Fibroblast of mammary gland (primary cell): ENCODE measurements at places on chromosomes 1 and 21.

- peak; percentile 24 for DNase-seq
Measured at GRCh38 chr1:93344886-93345632, 648 bp upstream of the DR1 start.

GRCh38 chr1:167467126-167467710 lies 51.1 kb downstream of the CD247 start:
- no peak for DNase-seq

DNA sequence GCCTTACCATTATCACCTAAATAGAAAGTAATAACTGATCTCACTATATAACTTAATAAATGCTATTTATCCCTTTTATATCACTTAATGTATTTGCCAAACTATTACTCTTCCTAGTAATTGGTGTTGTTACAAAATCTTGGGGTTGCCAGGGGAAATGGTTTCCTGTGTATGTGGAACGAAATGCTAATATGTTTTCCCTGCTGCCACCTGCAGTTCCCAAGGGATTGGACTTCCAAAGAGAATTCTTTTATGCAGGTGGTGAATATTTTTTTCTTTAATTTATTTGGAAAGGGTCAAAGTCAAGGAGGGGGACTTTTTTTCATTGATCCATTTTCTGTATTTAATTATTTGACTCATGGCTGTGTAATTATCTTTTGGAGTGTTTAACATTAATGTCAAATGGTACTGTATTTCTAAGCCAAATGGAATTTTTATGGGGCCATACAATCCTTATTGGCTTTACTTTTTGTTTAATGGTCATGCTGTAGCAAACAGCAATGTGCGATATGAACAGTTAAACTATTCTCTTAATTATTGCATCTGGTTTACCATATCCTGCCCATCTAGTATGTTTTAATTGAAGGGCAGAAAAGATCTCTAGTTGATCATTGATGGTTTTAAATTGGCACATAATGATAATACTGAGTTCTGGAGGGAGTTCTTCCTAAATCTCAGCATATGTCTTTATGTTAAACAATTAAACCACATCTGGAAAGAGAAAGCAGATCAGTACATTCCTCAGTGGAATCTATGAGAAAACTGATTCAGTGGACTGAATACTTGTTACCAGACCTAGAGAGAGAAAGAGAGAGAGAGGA lies 486.3 kb downstream of the TTLL7 start:
- DNase-seq: no peak

DNA sequence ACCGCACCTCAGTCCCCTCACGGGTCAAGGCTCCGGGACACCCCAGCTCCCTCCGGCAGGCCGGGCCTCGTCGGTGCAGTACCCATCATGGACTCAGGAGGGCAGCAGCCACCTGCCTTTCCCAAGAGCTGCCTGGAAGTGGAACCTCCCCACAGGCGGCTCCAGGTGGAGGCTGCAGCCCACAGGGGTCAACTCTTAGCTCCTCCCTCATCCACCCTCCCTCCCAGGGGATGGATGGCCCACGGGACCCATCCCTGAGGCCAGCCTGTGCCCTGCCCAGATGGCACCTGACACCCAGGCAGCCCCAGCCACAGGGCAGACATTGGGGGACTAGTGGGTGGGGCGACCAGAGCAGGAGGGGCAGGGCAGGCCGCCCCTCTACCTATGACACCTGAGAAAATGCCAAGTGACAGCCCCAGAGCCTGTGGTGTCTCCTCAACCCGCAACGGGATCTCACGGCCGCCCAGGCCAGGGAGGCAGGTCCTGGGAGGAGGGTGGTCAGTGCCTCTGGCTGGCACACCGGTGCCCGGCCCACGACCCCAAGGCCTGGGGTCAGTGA lies 1.2 kb upstream of the ARHGEF16 start:
- peak; percentile 54 for DNase-seq

DNA sequence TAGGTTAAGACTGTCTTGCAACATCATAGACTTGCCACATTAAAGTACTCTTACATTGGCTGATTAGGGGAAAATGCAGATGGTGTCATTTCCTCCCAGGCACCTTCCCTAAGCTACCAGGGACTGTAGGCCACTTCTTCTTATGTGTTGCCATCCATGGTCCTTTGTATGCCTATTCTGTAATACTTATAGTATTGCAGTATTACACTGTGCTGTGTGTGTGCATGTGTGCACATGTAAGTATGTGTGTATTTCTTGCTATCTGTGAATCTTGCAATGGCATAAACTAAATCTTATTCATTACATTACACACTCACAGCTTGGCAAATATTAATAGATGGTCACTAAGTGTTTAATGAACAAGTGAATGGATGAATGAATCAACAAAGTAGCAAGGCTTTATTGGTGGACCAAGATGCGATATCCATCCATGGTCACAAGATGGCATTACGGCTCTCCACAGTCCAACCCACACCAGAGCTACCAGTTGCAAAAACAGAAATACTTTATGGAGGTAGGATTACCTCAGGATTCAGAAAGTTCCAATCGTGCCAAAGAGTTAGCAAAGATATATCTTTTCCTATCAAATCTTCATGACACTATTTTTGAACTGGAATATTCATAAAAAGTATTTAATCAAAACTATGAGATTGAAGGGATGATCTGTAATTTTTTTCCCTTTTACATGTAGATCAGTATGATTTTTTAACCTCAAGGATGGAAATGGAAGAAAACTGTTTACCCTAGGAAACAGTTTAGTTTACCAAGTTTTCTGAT lies 160.2 kb downstream of the DENND1B start:
- DNase-seq: peak; percentile 52

- DNase-seq: no peak
Measured at GRCh38 chr1:89682611-89683010, 49.7 kb downstream of the LRRC8C start.

GRCh38 chr1:31872658-31873636 lies 57.1 kb upstream of the SPOCD1 start:
- DNase-seq: no peak

DNA sequence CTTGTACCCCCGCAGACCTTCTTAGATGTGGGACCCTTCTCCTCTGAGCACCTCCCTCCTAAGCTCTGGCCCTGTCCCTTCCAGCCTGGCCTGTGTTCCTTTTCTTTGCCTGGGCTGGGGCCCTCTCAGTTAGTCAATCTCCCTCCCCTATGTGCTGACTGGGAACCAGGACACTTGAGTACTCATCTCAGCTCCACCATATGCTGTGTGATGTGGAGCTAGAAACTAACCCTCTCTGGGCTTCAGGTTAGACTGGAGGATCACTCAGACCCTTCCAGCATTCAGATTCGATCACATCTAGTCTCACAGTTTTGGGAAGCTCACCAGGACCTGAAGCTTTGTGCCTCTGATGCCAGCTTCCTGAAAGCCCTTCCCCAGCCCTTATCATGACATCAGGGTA lies 40.6 kb downstream of the TRIM62 start:
- DNase-seq: no peak

DNA sequence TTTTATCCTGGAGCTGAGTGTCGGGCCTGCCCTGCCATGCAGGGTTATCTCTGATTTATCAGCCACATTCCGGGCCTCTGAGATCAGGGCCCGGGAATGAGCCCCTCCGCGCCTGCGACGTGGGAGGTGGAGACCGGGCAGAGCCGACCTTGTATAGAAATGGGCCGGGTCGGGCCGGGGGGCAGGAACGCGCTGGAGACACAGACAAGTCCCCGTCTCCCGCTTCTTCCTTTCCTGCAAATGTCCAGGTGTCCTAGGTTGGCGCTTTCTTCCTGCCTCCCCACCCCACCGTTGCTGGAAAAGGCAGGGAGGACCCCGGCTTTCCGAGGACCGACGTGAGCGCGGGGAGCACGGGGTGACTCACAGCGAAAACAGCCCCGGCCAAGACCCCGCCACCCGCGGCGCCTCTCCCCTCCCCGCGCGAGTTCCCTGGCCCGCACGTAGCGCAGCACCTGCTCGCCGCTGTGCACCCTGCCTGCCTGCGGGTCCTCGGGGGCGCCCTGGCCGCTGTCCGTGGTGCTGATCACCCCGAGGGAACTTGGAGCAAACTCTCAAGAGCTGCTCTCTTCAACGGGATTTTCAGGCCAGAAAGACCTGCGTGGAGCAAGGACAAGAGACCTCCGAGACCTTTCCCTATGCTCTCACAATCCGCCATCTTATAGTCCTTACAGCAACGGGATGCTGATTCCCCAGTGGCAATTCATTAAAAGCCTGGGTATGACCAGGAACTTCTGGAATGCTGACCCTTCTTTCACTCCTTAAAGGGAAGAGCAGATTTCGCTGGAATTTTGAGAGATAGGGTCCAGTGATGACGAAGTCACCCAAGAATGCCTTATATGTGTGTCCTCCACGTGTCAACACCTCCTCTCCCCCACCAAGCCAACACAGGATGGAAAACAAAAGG lies 475 bp upstream of the NPPB start:
- peak; percentile 39 for DNase-seq

- DNase-seq: no peak
Measured at GRCh38 chr21:39480271-39480670, 28.5 kb downstream of the SH3BGR start.

GRCh38 chr1:3541936-3542335 lies 69.4 kb downstream of the MEGF6 start:
- DNase-seq: no peak

DNA sequence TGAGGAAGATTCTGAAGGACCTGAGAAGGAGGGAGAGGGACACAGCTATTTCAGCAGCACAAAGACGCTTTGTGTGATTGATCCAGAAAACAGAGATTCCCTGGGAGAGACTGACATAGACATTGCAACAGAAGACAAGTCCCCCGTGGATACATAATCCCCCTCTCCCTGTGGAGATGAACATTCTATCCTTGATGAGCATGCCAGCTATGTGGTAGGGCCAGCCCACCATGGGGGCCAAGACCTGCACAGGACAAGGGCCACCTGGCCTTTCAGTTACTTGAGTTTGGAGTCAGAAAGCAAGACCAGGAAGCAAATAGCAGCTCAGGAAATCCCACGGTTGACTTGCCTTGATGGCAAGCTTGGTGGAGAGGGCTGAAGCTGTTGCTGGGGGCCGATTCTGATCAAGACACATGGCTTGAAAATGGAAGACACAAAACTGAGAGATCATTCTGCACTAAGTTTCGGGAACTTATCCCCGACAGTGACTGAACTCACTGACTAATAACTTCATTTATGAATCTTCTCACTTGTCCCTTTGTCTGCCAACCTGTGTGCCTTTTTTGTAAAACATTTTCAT lies 161.3 kb upstream of the SGIP1 start:
- DNase-seq: no peak

GRCh38 chr21:35651196-35651595 lies 409.1 kb downstream of the SETD4 start:
- DNase-seq: no peak

- DNase-seq: peak; percentile 34
Measured at GRCh38 chr21:36183144-36183795, 26.6 kb downstream of the DOP1B start.

DNA sequence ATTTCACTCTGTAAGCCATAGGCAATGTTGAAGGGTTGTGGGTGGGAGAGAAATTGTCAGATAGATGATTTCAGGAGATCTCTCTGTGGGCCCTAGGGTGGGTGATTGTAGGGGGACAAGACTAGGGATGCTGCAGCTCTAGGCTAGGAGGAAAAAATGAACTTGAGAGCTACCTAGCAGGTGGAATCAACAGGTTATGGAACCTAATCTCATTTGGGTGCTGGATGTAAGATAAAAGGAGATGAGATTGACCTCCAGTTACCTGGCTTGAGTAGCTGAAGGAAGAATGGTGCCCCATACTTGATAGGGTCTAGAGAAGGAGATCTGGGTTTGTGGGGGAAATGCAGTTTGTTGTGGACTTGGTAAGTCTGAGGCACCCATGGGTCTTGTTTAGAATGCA lies 396.5 kb downstream of the RRAGC start:
- DNase-seq: no peak

GRCh38 chr1:155591770-155592169 lies 18.2 kb upstream of the MSTO1 start:
- peak; percentile 78 for DNase-seq

GRCh38 chr1:246147524-246148461 lies 359.3 kb downstream of the SMYD3 start:
- no peak for DNase-seq

- DNase-seq: no peak
Measured at GRCh38 chr21:45939521-45940045, 42.0 kb upstream of the COL6A1 start.

- no peak for DNase-seq
Measured at GRCh38 chr1:230264342-230264741, 161.8 kb downstream of the PGBD5 start.

GRCh38 chr21:39721885-39722284 lies 23.1 kb upstream of the IGSF5 start:
- no peak for DNase-seq

DNA sequence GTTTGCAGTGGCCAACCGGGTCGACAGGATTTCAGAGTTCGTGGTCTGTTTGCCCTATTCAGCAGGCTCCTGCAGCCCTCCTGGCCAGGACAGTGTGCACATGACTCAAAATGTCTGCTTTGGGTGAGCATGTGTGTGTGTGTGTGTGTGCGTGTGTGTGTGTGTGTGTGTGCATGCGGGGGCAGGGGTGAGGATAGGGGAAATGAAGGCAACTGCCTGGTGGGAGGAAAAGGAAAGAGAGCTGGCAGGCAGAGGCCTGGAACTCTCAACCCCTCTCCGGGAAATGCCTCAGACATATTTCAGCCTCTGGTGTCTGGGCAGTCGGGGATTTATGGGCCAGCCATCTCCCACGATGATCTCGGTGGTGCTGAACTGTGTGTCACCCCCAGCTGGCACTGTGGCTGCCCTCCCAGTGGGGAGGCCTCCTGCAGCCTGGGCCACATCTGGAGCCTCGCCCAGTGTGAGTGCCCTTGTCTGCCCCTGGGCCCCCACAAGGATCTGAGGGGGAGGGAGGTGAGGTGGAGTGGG lies 15.2 kb downstream of the CDCP2 start:
- DNase-seq: peak; percentile 39

DNA sequence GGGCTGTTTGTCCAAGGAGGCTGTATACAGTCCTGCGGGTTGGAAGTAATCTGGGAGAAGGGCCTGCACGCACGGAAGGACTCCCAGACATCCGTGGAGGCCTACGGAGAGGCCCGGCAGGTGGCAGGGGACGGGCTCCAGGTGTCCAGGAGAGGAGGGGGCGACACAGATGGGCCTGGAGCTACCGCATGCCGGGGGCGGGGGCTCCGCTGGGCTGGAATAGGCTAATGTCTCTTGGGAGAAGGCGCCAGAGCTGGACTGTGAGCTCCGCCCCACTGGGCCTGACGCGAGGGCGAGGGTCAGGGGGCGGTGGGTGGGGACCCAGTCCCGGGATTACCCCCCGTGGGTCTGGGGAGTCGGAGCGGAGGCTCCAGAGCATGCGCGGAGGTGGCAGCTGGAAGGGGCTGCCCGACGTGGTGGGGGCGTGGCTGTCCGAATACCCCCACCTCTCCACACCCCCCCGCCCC lies 659 bp downstream of the AGO1 start:
- DNase-seq: peak; percentile 13

GRCh38 chr1:186374303-186375151 lies 526 bp downstream of the TPR start:
- DNase-seq: peak; percentile 38
